NCI-H345 (cell line): ENCODE measurements at places on chromosomes 7 and 10.

- DNase-seq = no peak
These were observed 2.4 kb upstream of the GLCCI1 start for GRCh38 chr7:7966141-7966734.

DNA sequence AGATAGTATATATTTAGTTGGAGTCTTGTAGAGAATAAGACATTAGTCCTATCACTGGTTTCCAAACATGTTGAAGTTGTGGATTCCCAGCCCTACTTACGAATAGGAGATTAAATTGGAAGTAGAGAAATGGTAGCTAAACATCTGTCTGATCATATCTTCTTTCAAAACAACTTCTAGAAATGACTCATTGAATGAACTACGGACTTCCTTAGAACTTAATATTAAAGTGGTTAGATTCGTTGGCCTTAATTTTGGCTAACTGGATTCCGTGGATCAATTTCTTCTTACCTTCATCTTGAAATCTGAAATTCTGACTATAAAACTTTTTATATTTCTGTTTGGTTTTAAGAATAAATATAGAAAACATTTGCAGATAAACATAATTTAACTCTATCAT, 3.4 kb downstream of the PHF14 start:
- DNase-seq = no peak

- no peak for DNase-seq
These were observed 664.3 kb upstream of the FOXK1 start for GRCh38 chr7:4017785-4018184.

- no peak for DNase-seq
These were observed 20.6 kb downstream of the ZNF777 start for GRCh38 chr7:149440222-149440621.

GRCh38 chr10:63753808-63754207, 232.6 kb downstream of the REEP3 start:
- DNase-seq = no peak

DNA sequence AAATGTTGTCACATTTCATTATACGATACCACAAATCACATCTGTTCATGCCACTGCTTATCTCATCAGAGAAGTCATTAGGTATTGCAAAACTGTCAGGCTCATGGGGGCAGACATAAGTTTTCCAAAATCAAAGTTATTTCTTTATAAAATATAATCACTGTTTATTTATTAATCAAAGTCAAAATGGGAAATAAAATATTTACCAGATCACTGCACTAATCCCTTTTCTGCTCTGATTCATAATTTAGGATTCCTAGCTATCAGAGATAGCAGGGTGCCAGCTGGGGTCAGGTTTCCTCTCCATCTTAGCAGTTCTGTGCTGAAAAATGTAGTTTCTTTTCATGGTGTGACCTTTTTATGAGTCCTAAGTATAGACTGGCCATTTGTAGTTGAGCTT, 117.7 kb upstream of the LANCL2 start:
- DNase-seq = no peak
